LHCN-M2 (cell line): ENCODE measurements at places on chromosomes 16 and 17. TPM values are rescaled to one million over a fixed set of nuclear protein-coding genes. Genes with fewer than 3 reads are reported as not detected.

TMC8 gene
- not detected in 2 replicates for total RNA-seq

MYO1D gene
- 26.2 and 35.1 TPM in 2 replicates for total RNA-seq

UNC45B gene
- 0.17 TPM in 1 of 2 replicates, not detected in the other for total RNA-seq

FSCN2 gene
- 0.26 and 0.29 TPM in 2 replicates for total RNA-seq

CSH2 gene
- total RNA-seq = not detected in 2 replicates

BAHCC1 gene
- 4.9 and 6.6 TPM in 2 replicates for total RNA-seq

KIF2B gene
- total RNA-seq = not detected in 2 replicates

NSRP1 gene
- 10.9 and 16.1 TPM in 2 replicates for total RNA-seq

SDR42E2 gene
- total RNA-seq = not detected in 2 replicates

SLC13A2 gene
- total RNA-seq = not detected in 2 replicates

TNS4 gene
- total RNA-seq = not detected in 2 replicates
